Adipocyte (in vitro differentiated cells): ENCODE measurements at places on chromosomes 4 and X.

- no peak for DNase-seq
Measured at GRCh38 chr4:156635051-156635450, 336.5 kb downstream of the PDGFC start.

- no peak for DNase-seq
Measured at GRCh38 chrX:136549226-136549625, 17.2 kb downstream of the VGLL1 start.

DNA sequence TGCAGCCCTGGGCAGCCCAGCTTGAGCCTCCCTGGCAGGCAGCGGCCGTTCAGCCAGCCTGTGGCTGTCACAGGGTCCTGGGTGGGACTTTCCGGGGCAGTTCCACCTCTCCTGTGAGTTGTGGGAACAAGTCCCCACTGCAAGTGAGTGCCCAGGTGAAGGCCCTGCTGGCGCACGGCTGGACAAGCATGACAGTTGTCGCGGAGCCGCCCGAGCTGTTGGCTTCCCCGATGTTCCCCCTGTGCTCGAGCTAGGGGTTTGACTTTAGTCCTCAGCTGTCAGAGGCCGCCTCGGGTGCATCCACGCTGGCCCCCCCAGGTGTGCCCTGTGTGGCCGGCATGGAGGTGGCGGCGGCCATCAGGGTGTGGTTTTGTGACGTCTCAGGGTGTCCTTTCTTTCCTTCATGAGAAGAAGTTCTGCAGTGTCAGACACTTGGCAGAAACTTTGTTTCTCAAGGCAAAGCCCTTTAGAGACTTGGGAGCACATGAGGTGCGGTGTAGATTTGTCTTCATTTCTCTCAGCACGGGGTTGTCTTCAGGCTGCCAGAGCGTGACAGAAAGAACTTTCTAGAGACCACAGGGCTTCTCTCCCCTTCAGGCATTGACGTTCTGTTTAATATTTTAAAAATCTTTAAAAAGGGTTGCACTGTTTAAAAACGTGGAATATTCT is 69.4 kb upstream of the HGFAC start:
- DNase-seq = no peak

DNA sequence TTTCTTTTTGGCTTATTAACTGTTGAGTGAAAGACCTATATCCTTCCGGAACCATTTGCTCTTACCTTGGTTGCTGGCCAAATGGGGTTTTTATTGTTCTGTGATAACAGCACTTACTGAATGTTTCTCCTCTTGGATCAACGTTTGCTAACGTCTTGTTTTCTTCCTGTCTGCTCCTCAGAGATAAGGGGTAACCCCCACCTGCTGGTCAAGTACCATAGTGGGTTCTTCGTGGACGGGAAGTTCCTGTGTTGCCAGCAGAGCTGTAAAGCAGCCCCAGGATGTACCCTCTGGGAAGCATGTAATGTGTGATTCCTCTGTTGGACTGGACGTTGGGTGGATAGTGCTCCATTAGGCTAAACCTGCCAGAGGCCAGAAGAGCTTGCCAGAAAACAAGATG is 15.3 kb downstream of the BMX start:
- DNase-seq = no peak

DNA sequence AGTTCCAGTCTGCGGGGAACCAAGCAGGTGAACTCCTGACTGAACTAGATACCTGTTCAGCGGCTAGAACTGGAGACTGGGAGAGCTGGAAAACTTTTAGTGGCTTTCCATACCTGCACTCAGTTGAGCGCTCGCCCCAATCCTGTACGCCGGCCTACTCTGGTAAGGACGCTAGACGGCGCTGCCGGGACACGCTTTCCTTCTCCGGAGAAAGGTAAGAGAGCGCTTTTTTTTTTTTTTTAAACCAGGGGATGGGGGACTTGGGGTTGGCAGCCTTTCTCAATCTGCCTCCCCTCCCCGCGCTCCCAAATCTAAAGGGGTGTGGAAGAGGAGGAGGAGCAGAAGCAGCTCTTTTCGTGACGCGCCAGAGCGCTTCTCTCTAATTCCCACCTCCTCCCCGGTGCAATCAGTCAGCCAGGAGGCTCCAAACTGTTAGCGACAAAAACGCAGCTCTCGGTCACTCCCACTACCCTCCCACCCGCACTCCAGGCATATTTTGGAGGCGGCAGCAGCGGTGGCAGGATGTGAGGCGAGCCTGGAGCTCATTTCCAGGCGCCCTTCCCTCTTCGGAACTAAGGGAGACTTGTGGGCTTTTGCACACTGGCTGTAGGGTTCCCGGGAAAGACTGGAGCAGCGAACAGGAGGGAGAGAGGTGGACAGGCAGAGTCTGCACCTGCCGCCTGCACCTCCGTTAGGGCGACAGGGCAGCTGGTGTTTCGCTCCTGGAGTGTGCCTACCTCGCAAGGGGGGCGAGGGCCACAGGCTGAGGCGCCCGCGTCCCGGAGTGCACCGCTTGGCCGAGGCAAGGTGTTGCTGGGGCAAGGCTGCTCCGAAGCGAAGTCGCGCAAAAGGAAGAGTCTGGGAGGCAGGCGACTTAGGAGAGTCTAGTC is at the start of gene IL1RAPL2:
Gene IL1RAPL2 (plus strand): TSS at position 409 of the 890 bp plus-strand sequence.
- DNase-seq = peak; percentile 29

DNA sequence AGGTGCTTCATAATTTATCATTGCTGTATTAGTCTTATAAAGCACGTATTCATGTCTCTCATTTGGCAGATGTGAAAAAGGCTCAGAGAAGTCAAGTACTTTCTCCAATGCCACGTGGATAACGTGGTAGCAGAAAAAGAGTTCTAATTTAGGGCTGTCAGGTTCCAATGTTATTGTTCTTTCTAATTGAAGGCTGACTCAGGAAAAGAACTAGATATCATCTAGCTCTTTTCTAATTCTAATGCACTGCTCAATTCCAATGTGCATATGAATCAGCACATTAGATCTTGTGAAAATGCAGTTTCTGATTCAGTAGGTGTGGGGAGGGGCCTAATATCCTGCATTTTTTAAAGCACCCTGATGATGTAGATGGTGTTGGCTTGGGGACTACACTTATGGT is 22.8 kb downstream of the AGA start:
- no peak for DNase-seq
